Tracheal epithelial cell (primary cell): ENCODE measurements at places on chromosomes 13 and 19. TPM values are rescaled to one million over a fixed set of nuclear protein-coding genes. Genes with fewer than 3 reads are reported as not detected.

The EFNA2 gene
- total RNA-seq: not detected in 2 replicates

The CYP4F12 gene
- total RNA-seq: 6.8 TPM in 1 of 2 replicates, not detected in the other

The DMPK gene
- 5.1 and 9.6 TPM in 2 replicates for total RNA-seq

The SELENOV gene
- total RNA-seq: not detected in 2 replicates

The C19orf85 gene
- total RNA-seq: not detected in 2 replicates

The ZSCAN5A gene
- total RNA-seq: 3.2 and 3.4 TPM in 2 replicates

The SIGLEC5 gene
- total RNA-seq: not detected in 2 replicates

The ZNF534 gene
- not detected in 2 replicates for total RNA-seq

The PSG3 gene
- total RNA-seq: not detected in 2 replicates

The CYP2S1 gene
- 29.6 and 31.8 TPM in 2 replicates for total RNA-seq

The ICAM5 gene
- total RNA-seq: 13.2 and 32.0 TPM in 2 replicates

The NUCB1 gene
- 90.8 and 93.4 TPM in 2 replicates for total RNA-seq

The DKKL1 gene
- total RNA-seq: under 0.01 TPM in 1 of 2 replicates, not detected in the other

The SHC2 gene
- total RNA-seq: 0.85 and 2.4 TPM in 2 replicates

The ZNF90 gene
- 1.2 and 3.0 TPM in 2 replicates for total RNA-seq

The DHX34 gene
- total RNA-seq: 14.1 and 17.6 TPM in 2 replicates

The FCHO1 gene
- 1.4 and 4.7 TPM in 2 replicates for total RNA-seq

The ZNF850 gene
- total RNA-seq: 0.43 and 0.72 TPM in 2 replicates

The PRR36 gene
- under 0.01 TPM in 1 of 2 replicates, not detected in the other for total RNA-seq

The CEACAM6 gene
- total RNA-seq: 0.96 and 17.5 TPM in 2 replicates

The ZNF682 gene
- total RNA-seq: 0.48 and 3.0 TPM in 2 replicates
